ENCODE measurements at places on chromosomes 5 and 9.

GRCh38 chr9:77543131-77543822 lies 104.8 kb downstream of the GNA14 start:
- DNase-seq: no peak

GRCh38 chr5:153081385-153081784 lies 409.1 kb upstream of the GRIA1 start:
- DNase-seq: peak; percentile 6

DNA sequence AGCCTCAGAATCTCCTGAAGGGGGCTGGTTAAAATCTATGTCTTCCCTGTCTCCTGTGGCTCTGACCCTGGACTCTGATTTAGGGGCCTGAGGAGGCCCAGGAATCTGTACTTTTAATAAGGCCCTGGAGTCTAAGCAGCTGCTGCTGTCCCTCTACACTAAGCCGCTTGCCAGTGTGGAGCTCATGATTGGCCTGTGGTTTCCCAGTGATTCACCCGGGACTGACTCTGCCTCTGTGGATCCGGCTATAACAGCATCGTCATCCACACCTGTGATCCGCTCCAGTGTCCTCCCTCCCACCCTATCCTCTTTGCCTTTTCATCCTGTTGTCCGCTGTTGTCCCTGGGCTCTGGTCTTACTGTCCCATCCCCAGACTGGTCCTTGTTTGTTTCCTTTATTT lies 3.7 kb downstream of the SLC31A2 start:
- DNase-seq: peak; percentile 25

- DNase-seq: peak; percentile 53
Measured at GRCh38 chr5:134458234-134459009, 46.7 kb upstream of the CDKN2AIPNL start.

- no peak for DNase-seq
Measured at GRCh38 chr5:83099001-83099400, 21.7 kb downstream of the XRCC4 start.

- DNase-seq: peak; percentile 85
Measured at GRCh38 chr9:37290940-37291485, 131.5 kb upstream of the GRHPR start.

GRCh38 chr9:129813661-129814060 lies 10.3 kb downstream of the TOR1A start:
- DNase-seq: no peak

- no peak for DNase-seq
Measured at GRCh38 chr5:6475626-6476312, 27.1 kb downstream of the UBE2QL1 start.

- DNase-seq: no peak
Measured at GRCh38 chr9:76333964-76334363, 60.3 kb downstream of the RFK start.

GRCh38 chr5:175308701-175309100 lies 135.3 kb downstream of the DRD1 start:
- no peak for DNase-seq

DNA sequence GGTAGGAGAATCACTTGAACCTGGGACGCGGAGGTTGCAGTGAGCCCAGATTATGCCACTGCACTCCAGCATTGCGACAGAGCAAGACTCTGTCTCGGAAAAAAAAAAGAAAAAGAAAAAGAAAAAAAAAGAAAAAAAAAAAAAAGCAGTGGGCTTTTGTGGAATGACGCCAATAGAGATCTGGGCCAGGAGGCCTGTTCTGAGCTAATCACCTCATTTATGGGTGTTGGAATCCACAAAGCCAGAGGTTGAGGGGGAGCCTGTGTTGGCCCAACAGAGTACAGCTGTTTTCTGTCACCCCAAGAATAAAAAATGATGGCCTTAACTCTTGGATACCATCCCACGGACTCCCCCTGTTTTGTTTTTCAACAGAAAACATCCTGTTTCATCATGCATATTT lies 18.5 kb downstream of the OSTF1 start:
- DNase-seq: no peak

GRCh38 chr5:73188764-73189531 lies 16.0 kb downstream of the TMEM174 start:
- DNase-seq: peak; percentile 80

DNA sequence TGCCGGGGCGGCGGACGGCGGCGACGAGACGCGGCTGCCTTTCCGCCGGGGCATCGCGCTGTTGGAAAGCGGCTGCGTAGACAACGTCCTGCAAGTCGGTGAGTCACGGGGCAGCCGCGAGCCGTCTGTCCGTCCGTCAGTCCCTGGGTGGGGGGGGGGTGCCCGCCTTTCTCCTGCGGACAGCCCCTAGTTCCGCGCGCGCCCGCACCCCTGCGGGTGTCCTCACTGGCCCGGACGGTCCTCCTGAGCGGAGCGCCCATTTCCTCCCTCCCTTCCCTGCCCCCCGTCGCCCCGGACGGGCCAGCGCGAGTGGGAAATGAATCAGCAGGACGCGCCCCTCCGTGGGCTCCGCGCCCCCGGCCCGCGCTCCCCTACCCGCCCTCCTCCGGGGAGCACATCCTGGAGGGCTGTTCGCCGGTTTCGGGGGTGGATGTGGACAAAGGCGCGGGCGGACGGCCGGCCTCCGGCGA lies 828 bp downstream of the ZSWIM6 start:
- DNase-seq: peak; percentile 59

All from fibroblast of skin of right quadriceps (primary cell).